ENCODE measurements at places on chromosomes 12 and 14.

- DNase-seq = no peak
These were observed 69.8 kb upstream of the CLMN start for GRCh38 chr14:95389471-95390011.

- DNase-seq = no peak
These were observed 89.0 kb downstream of the SCARB1 start for GRCh38 chr12:124774462-124775167.

DNA sequence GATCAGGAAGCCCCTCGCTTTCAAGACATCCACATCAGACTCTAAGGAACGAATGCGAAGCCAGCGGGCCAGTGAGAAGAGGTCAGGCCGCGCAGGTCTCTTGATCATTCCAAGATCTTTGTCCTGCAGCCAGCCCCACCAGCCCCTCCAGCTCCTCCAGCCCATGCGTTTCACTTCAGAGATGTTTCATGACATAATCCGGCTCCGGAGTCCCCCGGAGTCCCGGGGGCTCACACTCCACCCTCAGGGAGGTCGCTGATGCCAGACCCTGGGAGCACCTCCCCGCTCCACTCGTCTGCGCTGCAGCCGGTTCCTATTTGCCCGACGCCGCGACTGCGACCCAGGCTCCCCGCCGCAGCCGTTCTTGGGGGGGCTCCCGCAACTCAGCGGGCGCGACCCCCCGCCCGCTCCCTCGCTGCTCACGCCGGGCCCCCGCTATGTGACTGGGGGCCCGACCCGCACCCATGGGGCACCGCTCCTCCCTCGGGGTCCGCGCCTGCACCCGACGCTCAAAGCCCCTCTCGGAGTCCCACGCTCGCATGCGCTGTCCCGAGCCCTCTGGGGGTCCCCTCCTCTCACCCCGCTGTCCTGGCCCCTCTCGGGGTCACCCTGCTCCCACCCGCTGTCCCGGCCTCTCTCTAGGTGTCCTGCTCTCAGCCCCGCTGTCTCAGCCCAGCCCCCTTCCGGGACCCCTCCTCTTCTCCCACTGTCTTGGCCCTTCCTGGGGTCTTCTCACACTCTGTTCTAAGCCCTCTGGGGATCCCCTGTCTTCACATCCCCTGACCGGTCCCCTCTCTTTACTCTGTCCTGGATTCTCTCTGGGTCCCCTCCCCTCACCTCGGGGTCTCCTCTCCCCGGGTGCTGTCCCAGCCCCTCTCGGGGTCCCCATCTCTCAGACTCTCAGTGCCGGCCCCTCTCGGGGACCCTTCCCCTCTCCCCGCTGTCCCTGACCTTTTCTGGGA is 1.1 kb downstream of the TAOK3 start:
- DNase-seq = peak; percentile 31

- DNase-seq = no peak
These were observed 22.7 kb upstream of the PRICKLE1 start for GRCh38 chr12:42612231-42612613.
